ENCODE measurements at places on chromosomes 7 and 10. TPM values are rescaled to one million over a fixed set of nuclear protein-coding genes. Genes with fewer than 3 reads are reported as not detected.

The CPA5 gene
- total RNA-seq = 0.72 TPM

The IDI2 gene
- total RNA-seq = 1.9 TPM

- no peak for DNase-seq
Observed at GRCh38 chr10:21721000-21721665, 187.1 kb downstream of the MLLT10 start.

DNA sequence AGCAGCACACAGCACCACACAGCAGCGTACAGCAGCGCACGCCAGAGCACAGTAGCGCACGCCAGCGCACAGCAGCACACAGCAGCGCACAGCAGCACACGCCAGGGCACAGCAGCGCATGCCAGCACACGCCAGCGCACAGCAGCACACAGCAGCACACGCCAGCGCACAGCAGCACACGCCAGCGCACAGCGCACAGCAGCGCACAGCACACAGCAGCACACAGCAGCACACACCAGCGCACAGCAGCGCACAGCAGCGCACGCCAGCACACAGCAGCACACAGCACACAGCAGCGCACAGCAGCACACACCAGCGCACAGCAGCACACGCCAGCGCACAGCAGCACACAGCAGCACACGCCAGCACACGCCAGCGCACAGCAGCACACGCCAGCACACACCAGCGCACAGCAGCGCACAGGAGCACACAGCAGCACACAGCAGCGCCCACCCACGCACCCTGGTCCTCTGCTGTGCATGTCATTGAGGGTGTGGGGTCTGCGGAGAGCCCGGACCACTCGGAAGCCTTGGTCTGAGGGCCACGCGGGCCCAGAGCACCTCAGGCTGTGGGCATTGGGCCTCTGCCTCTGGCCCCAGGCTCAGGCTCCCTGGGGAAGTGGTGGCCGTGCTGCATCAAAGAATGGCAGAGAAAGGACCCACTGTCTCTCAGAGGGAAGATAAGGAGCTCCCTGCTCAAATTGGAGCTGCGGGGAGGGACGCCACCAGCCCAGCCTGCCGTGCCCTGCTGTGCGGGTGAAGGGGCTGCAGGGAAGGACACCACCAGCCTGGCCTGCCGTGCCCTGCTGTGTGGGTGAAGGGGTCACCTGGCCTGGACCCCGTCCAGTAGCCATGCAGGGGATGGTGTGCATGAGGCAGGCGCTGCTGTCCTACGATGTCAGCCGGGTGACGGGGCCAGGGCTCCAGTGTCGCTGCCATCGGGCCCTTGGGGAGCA lies 27.5 kb upstream of the GPR146 start:
- DNase-seq = no peak

GRCh38 chr7:114112806-114113205 lies 194.0 kb upstream of the PPP1R3A start:
- DNase-seq = no peak

DNA sequence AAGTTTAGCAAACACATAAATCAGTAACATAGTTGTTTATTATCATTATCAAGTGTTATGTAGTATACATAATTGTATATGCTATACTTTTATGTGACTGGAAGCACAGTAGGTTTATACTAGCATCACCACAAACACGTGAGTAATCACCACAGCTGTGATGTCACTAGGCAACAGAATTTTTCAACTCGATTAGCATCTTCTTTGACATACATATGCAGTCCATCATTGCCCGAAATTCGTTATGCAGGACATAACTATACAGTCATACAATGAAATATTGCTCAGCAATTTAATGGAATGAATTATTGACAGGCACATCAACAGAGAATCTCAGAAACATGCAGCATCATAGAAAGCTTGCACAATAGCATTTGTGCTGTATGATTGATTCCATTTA lies 77.7 kb downstream of the LSM5 start:
- no peak for DNase-seq

DNA sequence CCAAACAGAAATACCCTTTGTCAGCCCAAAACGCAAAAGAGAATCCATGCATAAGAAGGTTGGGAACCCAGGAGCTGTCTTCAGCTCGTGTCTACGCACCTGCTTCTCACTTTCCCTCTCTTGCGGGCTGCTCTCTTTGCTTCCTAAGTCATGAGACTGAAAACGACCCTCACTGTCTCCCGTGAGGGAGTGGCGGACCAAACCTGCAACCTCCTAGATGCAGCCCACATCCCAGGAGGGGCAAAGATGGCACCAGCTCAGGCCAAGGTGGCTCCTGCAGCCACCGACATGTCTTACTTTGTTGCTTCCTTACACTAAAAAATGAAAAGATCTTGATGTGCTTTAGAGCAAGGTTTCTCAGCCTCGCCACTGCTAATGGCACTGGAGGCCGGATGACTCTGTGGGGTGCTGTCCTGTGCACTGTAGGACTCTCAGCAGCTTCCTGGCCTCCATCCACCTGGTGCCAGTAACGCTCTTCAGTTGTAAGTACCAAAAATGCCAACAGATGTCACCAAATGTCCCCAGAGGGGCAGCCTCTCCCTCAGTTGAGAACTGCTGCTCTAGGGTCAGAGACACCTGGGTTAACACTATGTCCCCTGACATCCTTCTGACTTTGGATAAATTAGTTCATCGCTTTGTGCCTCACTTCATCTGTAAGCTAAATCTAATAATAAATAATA lies 179.8 kb upstream of the PFKP start:
- DNase-seq = no peak

DNA sequence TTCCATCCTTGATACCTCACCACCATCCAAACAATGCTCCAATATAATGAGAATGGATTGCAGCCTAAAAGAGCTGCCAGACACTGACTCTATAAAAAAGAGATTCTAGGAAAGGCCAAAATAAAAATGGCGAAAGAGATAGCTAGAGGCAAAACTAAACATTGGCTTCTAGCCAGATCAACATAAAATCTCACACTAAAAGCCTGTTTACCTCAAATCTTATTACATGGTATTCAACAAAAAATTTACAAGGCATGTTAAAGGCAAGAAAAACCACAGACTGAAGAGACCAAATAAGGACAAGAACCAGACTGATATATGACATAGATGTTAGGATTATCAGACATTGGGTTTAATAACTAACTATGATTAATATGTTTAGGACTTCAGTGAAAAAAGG lies 1127.0 kb downstream of the DNAJB9 start:
- no peak for DNase-seq

DNA sequence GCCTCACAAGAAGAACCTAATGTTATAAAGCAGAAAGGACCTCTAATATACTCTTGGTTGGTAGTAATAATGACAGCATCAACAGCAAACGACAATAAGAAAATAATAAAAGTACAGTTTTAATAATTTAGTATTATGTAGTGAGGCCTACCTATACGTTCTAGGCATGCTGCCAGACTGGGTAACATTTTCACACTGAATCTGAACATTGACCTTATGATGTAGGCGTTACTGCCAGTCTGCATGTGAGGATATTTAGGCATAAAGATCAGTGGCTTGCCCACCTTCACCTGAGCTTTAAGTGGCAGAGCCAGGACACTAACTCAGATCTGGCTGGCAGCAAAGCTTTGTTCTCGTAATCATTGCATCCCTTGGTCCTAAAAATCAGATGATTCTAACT lies 2.5 kb downstream of the FGL2 start:
- no peak for DNase-seq

GRCh38 chr7:983004-983615 lies at the start of gene CYP2W1:
Gene CYP2W1, plus strand, starts transcription at chr7:983181. Its CDS starts 31 bp downstream, at chr7:983212.
- peak; percentile 92 for DNase-seq

GRCh38 chr7:70574970-70575799 lies 556.8 kb upstream of the GALNT17 start:
- DNase-seq = no peak

- DNase-seq = no peak
Observed at GRCh38 chr10:48314107-48314506, 7.6 kb downstream of the MAPK8 start.

- peak; percentile 58 for DNase-seq
Observed at GRCh38 chr7:130970696-130971095, 236.7 kb upstream of the KLF14 start.

DNA sequence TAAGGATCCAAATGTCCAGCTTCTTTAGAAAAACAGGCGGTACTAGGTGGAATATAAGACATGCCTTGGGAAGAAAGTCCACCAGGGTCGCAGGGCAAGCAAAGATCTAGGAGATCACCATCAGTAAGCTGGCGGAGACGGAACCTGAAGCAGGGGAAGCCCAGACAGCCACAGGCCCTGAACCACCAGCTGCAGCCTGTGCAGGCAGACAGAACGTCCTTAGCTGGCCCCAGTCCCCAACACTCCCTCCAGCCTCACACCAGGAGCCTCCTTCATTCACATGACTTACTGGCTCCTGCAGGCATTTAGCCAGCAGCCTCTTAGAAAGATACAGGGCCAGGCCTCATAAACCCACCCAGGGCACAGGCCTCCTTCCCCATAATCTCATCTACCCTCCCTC lies 17.4 kb downstream of the RGS10 start:
- DNase-seq = no peak
